ENCODE measurements at places on chromosomes 11 and 22. TPM values are rescaled to one million over a fixed set of nuclear protein-coding genes. Genes with fewer than 3 reads are reported as not detected.

INPP5J gene
- 0.31 TPM for total RNA-seq

NLRP14 gene
- not detected for total RNA-seq

DNA sequence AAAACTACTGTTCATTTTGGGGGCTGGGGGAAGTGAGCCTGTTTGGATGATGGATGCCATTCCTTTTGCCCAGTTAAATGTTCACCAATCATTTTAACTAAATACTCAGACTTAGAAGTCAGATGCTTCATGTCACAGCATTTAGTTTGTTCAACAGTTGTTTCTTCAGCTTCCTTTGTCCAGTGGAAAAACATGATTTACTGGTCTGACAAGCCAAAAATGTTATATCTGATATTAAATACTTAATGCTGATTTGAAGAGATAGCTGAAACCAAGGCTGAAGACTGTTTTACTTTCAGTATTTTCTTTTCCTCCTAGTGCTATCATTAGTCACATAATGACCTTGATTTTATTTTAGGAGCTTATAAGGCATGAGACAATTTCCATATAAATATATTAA is 87.1 kb upstream of the BIRC3 start:
- DNase-seq, result no peak

- no peak for DNase-seq
Observed at GRCh38 chr11:44880511-44880910, 70.2 kb downstream of the TP53I11 start.

DNA sequence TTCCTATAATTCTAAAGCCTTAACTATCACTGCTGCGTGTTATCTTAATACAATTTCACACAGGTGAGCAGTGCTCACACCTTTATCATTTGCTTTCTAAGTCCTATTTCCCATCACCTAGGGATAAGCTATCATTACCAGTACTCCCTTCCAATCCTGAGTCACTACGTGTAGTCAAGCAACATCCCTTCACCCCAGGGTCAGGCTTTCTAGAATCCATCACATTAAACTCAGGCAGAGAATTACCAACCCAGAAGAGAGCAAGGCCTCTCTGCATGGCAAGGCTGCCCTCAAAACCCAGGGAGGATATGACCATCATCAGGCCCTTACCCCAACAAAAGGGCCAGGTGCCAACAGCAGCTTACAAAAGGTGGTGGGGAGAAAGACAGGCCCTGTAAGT is 9.8 kb downstream of the PACSIN2 start:
- no peak for DNase-seq

DNA sequence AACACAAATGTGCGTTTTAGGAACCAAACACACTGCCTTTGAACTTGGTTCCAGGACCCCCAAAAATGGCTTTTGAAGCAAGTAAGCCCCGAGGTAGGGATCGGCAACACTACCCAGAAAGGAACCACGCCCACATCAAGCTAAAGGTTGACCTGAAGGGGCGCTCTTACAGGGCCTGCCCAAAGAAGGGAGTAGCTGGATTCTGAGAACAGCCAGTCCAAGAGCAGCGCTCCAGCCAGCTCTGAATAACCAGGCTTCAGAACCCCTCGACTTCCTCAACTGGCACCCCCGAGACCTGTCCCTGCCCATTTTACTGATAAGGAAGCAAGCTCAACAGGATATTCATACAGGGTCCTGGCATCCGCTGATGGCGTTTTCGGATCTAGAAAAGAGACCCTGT is 18.9 kb upstream of the MOB2 start:
- DNase-seq, result no peak

DNA sequence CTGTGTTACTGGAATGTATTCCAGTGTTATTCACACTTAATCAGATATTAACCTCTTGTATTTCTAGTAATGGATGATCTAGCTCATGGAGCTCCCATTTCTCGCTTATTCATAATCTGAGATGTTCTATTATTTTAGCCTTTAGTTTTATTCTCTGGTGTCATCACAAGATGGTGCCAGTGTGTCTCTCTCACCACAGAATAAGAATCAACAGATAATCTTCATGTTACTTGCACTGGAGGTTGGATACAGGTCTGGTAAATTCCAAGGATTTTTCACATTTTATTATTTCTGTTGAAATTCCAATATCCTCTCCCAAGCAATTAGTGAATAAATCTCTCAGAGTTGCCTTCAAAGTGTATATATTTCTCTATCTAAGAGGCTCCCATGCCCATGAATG is 74.6 kb downstream of the CASP12 start:
- no peak for DNase-seq

GRCh38 chr11:82714346-82715174 is 19.1 kb downstream of the FAM181B start:
- DNase-seq, result no peak
